Kidney glomerular epithelial cell (primary cell): ENCODE measurements at places on chromosomes 16 and 17.

GRCh38 chr16:2428051-2428783 lies 1.0 kb upstream of the CCNF start:
- no peak for DNase-seq

DNA sequence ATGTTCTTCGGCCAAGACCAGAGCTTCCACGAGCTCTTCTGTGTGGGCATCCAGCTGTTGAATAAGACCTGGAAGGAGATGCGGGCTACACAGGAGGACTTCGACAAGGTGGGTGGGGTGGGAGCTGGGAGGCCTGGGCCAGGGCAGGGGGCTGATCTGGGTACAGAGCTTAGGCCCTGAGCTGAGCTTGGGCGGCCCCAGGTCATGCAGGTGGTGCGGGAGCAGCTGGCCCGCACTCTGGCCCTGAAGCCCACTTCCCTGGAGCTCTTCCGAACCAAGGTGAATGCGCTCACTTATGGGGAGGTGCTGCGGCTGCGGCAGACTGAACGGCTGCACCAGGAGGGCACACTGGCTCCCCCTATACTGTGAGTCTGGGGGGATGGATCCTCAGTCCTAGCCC lies 3.5 kb downstream of the ELMO3 start:
- DNase-seq: no peak

DNA sequence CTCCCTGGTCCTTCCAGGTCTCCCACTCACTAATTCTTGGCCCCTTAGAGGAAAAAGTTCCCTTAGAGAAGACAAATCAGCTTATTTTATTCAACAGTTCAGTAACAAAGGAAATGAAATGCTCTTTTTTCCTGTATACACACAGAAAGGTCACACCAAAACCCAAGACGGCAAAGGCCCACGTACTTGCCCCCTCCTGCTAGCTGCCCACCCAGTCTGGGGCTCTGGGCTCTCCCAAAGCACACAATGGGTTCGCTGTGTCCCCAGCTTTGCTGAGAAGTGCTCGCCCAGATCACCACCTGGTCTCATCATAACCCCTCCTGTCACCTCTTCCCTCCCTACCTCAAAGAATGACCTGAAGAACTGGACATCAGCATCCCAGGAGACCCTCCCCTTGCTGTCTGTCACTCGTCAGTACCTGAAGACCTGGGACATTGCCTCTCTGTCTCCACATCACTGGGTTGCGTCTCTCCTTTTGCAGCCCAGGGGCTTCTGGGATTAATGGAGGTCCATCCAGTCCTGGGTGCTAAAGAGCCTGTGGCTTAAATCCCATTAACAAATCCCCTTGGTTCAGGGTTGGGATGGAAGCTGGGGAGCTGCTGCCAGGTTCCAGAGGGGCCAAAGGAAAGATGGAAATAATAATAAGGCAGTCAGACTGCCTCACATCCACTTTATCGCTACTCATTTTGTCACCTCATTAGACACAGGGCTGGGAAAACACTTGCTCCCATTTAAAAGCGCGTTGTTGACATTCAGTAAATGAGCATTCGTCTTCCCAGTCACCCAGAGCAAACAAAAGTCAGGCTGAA lies 3.3 kb downstream of the SLC6A4 start:
- no peak for DNase-seq

- DNase-seq: no peak
Measured at GRCh38 chr17:39473310-39473709, 12.0 kb downstream of the CDK12 start.

- DNase-seq: no peak
Measured at GRCh38 chr16:68446681-68447652, 1.3 kb downstream of the SMPD3 start.

DNA sequence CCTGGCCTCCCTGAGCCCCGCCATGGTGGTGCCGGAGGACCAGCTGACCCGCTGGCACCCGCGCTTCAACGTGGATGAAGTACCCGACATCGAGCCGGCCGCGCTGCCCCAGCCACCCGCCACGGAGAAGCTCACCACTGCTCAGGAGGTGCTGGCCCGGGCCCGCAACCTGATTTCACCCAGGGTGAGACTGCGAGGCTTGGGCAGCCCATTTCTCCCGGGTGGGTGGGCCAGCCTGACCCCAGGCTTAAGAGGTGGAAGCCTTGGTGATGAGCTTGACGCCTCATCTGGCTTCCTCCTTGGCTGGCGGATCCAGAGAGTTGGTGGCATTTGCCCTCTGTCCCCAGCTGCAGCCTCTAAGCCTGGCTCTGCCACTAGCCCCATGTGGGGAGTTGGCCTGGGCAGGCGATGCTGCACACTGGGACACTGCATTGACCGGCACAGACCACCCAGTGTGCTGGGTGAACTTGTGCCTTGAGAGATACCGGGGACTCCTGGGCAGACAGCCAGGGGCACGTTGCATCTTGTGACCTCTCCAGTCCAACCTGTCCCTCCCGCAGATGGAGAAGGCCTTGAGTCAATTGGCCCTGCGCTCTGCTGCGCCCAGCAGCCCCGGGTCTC lies 3.0 kb downstream of the CDT1 start:
- DNase-seq: no peak

GRCh38 chr16:11136600-11136999 lies 119.4 kb downstream of the SOCS1 start:
- no peak for DNase-seq

DNA sequence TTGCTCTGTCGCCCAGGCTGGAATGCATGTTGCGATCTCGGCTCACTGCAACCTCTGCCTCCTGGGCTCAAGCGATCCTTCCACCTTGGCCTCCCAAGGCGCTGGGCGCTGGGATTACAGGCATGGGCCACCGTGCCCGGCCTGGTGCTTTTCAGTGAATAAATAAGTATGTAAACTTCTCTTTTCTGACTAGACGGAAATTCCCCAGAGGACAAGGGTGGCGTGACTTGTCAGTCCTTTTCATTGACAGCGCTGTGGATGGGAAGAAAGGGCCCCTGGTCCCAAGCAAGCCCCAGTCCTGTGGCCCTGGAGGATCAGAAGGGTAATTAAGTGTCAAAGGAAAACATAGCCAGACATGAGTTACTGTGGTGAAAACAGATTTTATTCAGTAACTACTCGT lies 9.6 kb upstream of the SPN start:
- DNase-seq: no peak

GRCh38 chr17:46815474-46816353 lies 2.8 kb downstream of the WNT3 start:
- DNase-seq: no peak

DNA sequence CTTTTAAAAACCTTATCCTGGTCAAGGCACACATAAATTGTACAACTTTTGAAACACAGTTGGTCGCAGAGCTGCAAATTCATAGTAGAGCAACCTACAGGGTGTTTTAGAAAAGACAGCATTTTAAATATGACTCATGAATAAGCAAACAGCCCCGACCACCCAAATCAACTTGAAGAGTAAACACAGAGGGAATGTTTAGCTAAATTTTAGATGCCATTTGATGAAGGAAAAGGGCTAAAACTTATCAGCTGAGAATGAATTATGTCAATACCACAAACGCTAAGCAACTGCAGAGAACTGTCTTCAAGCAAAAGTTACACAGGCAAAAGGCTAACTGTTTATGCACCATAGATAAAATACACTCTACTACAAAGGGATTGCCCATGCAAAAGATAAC lies 427.5 kb upstream of the PSMD7 start:
- no peak for DNase-seq

GRCh38 chr17:4586043-4586442 lies 1.7 kb downstream of the SMTNL2 start:
- no peak for DNase-seq

- DNase-seq: peak; percentile 68
Measured at GRCh38 chr17:51371732-51372151, 111.4 kb downstream of the UTP18 start.

DNA sequence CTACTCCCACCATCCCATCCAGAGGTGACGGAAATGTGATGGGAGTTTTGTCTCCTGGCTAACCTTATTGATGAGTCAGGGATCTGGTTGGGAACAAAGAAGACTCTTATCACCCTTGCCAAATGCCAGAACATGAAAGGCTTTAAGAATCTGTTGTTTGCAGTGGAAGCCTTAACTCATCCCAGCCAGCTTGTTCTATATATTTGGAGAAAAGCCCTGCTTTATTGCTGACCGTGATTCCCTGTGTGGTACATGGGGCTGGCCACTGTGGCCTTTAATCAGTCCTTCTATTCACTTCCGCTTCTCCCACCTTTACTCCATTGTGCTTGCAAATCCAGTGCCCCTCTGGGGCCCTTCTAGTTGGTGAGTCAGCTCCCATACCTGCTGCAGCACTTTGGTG lies 156.6 kb downstream of the PHKB start:
- no peak for DNase-seq

DNA sequence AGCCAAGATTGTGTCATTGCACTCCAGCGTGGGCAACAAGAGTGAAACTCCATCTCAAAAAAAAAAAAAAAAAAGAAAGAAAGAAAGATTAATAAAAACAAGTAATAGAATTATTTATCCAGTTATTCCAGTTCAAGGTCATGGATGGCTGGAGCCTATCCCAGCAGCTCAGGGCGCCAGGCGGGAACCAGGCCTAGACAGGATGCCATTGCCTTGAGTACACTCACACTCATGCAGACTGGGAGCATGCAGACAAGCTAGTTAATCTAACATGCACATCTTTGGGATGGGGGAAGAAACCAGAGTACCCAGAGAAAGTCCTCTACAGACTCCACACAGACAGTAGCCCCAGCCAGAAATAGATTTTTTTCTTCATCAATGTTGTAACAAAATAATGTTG lies 17.9 kb downstream of the PDP2 start:
- peak; percentile 66 for DNase-seq

GRCh38 chr16:84518804-84519341 lies 14.4 kb upstream of the MEAK7 start:
- DNase-seq: no peak

DNA sequence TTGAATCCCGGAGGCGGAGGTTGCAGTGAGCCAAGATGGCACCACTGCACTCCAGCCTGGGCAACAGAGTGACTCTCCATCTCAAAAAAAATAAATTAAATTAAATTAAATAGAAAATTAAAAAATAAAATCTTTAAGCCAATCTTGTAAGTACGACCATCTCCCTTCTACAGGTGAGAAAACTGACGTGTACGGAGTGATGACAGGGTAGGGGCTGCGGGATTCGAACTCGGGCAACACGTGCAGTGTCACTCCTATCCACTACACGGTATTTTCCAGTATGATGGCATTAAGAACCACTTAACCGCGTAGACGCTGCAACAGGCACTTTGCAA lies 762 bp downstream of the WDR59 start:
- no peak for DNase-seq
